ENCODE measurements at places on chromosomes 1 and 21.

DNA sequence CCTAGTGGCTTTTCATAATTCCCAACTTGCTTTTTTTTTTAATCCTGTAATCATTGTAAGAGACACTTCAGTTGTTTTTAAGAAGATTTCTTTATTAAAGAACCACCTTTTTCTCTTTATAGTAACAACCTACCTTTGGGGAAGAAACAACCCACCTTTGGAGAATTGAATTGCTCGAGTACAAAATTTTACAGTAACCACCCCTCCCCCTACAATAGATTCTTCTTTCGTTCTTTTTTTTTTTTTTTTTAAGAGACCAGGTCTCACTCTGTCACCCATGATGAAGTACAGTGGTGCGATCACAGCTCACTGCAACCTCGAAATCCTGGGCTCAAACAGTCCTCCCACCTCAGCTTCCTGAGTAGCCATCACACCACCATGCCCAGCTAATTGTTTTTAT lies 2.1 kb upstream of the LRRC40 start:
- DNase-seq, result no peak

GRCh38 chr1:119909890-119910596 lies 13.7 kb upstream of the ADAM30 start:
- no peak for DNase-seq

GRCh38 chr1:244191581-244191980 lies 140.5 kb downstream of the ZBTB18 start:
- no peak for DNase-seq

- DNase-seq, result no peak
These were observed 57.1 kb upstream of the C1orf87 start for GRCh38 chr1:60130703-60131102.

DNA sequence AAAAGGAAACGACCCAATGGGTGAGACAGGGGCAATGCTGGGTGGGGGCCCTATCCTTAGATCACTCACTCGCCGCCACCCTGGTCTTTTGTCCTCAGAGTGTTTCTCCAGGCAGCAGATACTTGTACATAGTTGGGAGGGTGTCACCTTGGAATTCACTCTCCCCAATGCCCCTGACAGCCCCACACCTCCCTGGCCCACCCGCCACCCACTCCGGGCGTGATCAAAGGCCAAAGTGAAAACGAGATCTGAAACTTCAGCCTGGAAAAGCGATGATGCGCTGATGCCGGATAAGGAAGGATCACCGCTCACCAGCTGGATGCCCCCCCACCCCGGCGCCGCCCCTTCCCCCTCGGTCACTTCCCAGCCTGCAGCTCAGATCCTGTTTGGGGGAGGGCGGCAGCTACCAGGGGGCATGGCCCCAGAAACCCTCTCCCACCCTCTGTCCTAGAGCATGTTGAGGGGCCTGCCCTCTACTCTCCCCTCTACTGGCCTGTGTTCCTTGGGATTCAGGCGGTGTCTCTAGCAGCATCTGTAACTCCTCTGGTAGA lies 33.6 kb upstream of the CASZ1 start:
- no peak for DNase-seq

GRCh38 chr1:145837656-145838055 lies 7.8 kb upstream of the NUDT17 start:
- no peak for DNase-seq

DNA sequence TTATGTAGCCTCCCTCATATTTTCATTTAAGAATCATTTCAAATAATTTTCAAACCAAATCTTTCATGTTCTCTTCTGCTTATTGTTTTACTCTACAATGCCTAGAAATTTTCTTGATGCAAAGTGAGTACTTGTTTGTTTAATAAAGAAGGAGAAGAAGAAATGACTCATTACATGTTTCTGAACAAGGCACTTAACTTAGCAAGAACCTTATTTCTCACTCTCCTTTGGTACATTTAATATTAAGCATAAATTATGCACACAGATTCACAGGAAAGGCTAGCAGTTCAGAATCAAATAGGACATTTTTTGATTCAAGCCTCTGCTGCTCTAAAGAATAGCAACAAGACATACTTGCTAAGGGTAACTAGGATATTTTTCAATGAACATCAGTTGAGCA lies 9.1 kb downstream of the SCYL3 start:
- no peak for DNase-seq

DNA sequence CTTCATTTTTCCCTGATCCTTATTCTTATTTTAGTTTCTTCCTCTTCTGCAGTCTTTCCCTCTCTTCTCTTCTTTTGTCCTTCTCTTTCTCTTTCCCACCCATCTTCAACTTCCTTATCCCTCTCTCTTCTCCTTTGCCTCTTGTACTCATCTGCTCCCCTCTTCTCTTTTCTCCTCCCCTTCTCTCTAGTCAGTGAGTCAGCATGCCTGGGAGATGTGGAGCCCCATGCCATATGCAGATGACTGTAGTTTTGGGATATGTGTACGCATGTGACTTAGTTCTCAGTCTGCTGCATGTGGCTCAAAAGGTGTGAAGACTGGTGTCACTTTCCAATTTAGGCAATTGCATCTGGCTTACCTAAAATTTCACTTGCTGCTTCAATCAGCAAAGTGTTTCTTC lies 10.4 kb downstream of the DNAJC6 start:
- no peak for DNase-seq

GRCh38 chr1:182262425-182262824 lies 129.2 kb downstream of the GLUL start:
- no peak for DNase-seq

DNA sequence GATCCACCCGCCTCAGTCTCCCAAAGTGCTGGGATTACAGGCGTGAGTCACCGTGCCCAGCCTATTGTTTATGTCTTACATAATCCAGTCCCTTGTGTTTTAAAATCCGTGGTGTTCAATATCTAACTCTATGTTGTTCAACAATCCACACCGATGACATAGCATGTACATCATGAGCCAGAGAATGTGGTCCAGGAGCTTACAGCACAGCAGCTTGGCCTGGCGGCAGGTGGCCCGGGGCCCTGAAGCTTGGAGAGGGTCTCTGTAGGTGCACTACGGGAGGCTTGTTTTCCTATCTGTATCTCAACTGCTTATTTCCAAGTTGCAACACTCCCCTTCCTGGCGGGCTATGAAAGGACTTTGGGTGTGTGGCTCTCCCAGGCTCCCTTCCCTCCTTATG lies 138.4 kb downstream of the ADSS2 start:
- DNase-seq, result no peak

DNA sequence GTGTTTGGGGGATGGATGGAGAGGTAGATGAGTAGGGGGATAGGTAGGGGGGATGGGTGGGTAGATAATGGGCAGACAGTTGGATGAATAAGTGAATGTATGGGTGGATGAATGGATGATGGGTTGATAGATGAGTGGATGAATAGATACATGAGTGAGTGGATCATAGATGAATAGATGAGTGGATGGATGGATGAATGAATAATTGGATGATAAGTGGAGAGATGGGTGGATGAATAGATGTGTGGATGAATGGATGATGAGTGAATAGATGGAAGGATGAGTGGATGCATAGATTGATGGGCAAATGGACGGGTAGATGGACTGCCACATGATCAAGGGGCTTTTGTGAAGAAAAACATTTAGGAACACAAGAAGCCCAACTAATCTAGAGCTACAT lies 133.3 kb upstream of the F3 start:
- DNase-seq, result no peak

DNA sequence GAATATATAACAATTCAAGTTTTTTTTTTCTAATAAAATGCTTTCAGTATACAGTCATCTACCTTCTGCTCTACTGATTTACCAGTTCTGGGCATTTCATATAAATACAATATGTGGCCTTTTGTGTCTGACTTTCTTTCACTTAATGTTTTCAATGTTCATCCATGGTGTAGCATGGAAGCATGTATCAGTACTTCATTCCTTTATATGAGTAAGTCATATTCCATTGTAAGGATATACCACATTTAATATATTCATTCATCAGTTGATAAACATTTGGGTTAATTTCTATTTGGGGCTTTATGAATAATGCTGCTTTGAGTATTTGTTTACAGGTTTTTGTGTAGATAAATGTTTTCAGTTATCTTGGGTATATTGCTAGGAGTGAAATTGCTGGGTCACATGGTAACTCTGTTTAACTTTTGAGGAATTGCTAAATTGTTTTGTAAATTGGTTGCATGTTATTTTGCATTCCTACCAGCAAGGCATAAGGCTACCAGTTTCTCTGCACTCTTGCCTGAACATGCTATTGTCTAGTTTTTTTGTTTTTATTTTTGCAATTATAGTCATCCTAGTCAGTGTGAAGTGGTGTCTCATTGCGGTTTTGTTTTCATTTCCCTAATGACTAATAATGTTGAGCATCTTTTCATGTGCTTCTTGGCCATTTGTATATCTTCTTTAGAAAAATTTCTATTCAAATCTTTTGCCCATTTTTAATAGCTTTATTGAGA lies 206.1 kb downstream of the TM2D1 start:
- DNase-seq, result no peak

- DNase-seq, result no peak
These were observed 329.8 kb upstream of the RUNX1 start for GRCh38 chr21:35378881-35379280.

DNA sequence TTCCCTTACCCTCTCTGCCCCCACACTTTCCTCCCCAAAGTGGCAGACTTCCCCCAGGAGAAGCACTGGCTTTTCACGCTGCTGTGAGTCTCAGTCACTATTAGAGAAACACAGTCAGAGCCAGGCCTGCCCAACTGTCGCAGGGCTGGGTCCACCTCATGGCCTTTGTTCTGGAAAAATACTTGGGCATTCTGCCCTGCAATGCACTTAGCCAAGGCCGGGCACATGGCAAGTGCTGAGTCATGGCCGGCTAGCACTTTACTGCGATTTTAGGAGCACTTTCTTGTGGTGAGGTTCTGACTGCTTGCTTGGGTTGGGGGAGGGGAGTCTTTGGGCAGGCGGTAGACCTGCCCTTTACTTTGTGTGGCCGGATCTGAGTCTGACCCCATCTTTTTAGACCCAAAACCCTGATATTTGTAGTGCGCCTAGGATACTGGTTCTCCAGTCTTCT lies 7.7 kb downstream of the EPHX1 start:
- no peak for DNase-seq

GRCh38 chr1:215568299-215568692 lies 1.2 kb downstream of the KCTD3 start:
- no peak for DNase-seq

DNA sequence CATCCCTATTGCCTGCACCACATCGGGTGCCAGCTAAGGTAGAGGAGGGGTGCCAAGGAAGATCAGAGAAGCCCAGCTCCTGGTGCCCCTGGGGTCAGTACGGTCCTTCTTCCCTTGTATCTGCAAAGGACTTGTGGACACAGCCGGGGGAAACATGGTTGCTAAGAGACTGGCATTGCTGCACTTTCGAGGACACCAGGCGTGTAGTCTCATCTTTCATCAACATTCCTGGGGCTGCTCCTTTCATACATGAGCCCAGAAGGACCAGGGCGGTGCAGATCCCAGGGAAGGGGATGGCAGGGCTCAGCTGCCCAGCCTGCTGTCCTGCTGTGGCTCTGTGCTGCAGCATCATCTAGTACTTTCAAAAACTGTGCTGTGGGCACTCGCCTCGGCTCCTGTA lies 61.0 kb downstream of the RUNX1 start:
- DNase-seq, result no peak

- DNase-seq, result no peak
These were observed 59.1 kb downstream of the ERO1B start for GRCh38 chr1:236222632-236223031.

DNA sequence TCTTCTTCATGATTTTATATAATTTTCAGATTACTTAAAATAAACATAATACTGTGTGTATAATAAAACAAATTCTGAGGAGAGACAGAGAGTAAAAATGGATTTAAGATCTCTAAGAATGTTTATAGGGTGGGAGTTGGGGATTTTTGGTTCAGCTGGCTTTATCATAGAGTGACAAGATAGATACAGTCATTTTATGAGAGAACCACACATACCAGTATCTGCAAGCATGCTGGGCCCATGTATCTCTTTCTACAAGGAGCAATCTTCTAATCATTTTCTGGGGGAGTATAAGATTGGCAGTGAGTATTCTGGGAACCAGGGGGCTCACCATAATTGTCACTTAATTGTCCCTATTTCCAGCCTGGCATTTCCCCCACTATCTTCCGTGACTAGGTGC lies 64.3 kb upstream of the DUSP10 start:
- no peak for DNase-seq

GRCh38 chr1:36645867-36646266 lies 163.2 kb upstream of the CSF3R start:
- no peak for DNase-seq

DNA sequence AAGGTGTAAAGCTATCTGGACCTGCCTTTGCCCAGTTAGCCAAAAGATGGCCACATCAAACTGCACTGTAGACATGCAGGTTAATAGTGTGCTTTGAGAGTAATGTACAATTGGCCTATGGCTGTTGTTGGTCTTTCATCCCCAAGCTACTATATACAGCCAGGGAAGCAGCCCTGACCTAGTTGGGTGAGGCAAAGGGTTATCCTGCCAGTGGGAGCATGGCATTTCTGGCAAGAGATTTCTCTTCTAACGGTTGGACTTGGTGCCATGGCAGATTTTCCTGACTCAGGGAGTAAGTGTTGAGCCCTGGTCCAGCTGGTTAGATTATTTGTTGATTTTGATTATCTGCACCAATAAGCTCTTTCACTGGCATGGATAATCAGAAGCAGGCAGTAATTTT lies 119.8 kb downstream of the SDCCAG8 start:
- DNase-seq, result no peak

DNA sequence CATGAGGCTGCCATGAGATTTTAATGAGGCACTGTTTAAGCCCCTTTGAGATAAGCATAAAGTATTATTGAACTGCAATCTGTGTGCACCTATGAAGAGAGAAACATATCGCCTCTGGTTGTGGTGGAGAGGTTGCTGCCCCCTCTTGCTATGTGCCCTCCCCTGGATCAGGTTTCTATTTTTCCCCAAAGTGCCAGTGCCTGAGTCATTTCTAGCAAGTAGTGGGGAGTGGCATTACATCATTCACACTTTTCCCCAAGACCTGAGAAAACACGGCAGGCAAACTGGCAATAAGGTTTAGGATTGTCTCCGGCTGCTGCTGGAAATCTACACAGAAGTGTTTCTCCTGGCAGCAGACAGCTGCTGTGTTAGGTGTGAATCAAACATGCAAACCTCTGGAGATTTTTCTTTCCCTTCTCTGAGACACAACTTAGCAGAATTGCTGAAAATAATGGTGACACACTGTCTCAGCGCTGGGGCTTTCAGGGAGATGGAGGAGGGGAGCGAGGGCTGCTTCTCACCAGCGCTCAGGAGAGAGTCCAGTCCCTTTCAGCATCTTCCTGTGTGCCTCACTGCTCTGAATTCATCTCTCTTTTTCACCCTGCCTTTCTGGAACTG lies 13.7 kb upstream of the RGS16 start:
- peak; percentile 70 for DNase-seq

GRCh38 chr1:82161700-82162141 lies 361.0 kb downstream of the ADGRL2 start:
- DNase-seq, result peak; percentile 37

DNA sequence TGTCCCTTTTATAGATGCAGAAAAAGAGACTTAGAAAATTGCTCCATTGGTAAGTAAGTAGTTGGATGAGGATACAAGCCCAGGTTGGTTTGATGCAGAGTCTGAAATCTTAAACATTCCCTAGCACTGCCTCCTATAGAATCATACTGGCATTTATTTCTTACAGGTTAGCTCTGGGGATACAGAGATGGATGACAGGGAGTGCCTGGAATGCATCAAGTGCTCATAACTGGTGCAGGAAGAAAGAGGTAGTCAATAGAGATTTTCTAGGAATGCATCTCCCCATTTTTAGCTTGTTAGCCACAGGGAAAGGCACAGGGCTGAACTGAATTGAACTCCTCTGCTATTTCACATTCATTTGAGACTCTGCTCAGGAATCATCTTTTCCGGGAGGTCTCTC lies 269.0 kb upstream of the USP24 start:
- DNase-seq, result no peak

Data from SHP77 (cell line).